ENCODE measurements at places on chromosomes 11 and 22.

GRCh38 chr11:130397780-130398179 is 30.6 kb downstream of the ADAMTS8 start:
- no peak for ATAC-seq

- ATAC-seq: no peak
Observed at GRCh38 chr11:75766443-75767227, 1.9 kb upstream of the DGAT2 start.

DNA sequence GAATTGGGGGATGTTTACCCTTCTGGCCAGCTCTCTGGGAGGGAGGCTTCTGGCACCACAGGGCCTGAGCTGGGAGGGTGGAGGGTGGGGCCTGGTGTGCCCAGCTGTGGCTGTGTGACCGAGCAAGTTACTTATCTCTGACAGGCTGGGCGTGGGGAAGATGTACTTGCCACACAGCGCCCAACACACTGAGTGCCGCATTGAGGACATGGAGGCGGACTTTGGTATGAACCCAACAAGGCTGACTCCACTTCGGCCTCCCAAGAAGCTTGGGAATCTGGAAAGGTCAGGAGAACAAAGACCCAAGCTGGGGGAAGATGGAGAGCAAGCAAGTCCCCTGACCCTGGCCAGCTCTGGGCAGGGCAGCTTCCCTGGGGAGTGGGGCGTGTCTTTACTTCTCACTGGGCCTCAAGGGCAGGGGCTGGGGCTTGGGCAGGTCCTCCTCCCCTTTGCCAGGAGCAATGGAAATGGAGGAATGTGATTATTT is 2.4 kb upstream of the MGAT3 start:
- ATAC-seq: no peak

DNA sequence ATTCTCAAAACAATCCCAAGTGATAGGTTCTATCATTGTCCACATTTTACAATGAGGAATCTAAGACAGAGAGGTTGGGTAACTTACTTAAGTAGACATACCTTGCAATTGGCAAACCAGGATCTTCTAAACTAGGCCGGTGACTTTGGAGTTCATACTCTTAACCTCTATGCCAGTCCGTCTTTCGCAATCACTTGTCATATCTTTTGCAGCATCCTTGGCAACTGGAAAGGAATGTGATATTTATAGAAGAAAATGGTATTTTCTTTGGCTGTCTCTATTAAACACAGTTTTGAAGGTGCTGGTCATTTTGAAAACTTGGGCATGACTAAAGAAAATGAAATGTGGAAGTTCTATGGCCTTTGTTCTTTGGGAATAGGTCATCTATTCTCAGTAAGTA is 556.5 kb downstream of the NELL1 start:
- ATAC-seq: no peak

DNA sequence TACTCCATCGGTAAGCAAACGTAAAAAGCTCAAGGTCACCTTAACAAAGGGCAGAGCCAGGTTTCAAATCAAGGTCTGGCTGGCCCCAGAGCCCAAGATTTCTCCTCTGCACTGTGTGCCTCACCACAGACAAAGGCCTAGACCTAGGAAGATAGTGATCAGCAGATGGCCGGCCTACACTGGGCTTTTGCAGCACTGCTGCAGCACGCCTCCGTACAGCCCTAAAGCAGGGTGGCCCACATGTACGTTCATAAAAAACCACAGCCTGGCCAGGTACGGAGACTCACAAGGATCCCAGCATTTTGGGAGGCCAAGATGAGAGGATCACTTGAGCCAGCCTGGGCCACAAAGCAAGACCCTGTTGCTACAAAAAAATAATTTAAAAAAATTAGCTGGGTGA is 106.3 kb upstream of the PITPNB start:
- ATAC-seq: no peak

DNA sequence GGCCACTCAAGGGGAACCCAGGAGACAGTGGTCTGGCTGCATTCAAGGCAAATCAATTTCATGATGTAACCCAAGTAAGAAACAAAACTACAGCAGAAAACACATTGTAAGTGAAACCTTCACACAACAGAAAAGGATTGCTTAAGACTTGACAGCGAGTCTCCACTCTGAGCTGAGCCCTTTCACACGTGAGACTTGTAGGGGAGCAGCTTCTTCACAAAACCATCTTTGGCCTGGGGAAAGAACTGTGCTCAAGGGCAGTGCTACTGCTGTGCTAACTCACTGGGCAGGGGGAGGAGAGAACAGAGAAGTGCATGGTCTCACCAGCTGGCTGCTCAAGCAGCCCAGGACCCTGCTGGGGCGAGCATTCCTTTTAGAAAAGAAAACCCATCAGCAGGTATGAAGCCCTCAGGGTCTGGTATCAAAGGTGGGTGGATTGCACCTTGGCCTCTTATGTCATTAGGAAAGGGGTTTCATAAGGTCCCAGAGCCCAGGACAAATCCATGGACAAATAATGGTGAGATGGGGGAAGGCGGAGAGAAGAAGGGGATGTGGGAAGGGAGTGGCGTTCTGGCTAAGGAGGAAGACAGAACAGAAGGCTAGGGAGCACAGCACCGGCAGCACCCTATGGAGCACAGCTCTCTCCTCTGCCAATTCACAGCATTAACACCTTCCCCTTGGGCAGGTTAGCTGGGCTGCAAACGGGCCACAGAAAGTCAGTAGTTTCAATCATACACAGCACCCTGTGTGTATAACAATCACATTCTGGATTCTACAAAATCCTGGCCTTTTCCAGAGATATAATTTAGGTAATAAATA is 20.6 kb upstream of the RAPSN start:
- ATAC-seq: no peak

GRCh38 chr11:110297726-110298300 is 1.4 kb upstream of the RDX start:
- no peak for ATAC-seq

DNA sequence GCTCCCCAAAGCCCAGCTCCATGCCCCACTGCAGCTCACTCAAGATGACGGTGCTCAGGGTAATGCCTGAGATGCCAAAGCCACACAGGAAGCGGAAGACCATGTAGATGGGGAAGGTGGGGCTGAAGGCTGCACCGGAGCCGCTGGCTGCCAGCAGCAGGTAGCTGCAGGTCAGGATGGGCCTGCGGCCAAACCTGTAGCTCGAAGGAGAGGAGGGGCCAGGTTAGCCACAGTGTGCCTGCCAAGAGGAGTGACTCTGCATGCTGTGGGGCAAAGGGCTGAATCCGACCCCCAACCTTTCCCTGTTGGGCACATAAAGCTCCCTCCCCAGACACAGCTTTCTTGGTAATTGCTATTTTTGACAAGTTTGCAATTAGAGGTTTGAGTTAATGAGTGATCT is 14.9 kb upstream of the SLC22A6 start:
- no peak for ATAC-seq

GRCh38 chr11:107263844-107264563 is 193.6 kb downstream of the CWF19L2 start:
- ATAC-seq: no peak

- no peak for ATAC-seq
Observed at GRCh38 chr11:15159085-15159484, 44.4 kb downstream of the INSC start.

GRCh38 chr11:14539982-14540421 is 19.8 kb upstream of the PSMA1 start:
- ATAC-seq: no peak

DNA sequence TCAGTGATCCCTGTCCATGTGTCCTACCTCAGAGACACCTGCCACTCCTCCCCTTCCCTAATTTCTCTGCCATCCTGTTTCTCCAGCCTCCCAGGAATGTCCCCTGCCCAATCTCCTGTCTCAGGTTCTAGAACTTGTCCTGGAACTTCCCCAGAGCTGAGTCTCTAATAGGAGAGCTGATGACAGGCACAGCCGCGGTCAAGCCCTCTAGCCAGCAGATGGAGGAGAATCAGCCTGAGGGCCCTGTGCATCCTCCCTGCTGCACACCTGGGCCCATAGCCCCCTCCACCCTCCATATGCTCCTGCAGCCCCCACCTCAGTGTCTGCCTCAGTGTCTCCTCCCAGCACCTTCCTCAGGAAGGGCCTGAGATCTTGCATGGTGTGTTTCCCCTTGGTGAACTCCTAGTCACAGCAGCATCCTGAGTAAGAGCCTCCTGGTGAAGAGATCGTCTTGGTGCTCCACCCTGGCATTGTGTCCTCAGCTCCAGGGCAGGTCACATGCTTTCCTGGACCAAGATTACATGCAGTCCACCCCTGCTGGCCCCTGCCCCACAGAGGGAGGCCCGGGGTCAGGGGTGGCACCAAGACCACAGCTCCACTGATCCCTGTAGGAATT is 43.9 kb upstream of the VPREB1 start:
- no peak for ATAC-seq

DNA sequence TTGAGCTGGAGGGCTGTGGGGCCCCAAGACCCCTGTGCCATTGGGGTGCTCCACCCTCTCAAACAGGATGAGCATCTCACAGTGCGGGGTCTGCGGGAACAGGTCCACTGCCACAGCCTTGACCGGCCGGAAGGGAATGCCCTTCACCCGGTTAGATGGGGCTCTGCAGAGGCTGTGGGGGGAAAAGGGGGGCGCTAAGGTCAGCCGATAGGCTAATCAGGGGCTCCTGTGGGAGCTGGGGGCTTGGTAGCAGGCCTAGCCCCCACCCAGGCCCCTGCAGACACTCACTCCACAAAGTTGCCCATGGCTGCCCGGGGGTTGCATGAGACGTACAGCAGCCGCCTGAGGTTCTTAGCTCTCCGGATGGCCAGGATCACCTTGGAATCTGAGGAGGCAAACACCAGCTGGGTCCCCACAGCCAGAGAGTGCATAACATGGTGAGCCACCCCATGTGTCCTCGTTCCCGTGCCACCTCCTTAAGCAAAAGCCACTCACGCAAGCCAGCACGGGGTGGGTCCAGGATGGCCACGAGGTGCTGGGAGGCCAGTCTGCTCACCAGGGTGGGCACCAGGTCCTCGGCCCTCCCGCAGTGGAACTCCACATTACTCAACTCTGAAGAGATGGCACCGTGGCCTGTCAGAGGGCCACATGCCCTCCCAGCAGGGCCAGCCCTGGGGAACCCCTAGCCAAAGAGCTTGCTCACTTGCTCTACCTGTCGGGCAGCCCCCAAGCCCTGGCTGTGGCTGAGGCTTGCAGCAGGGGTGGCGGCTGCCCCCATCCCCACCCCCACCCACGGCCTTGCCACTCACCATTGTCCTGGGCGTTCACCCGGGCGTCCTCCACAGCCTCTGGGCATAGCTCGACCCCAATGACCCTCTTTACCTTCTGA is 3.0 kb upstream of the RANBP1 start:
- no peak for ATAC-seq

GRCh38 chr11:17718510-17718962 is 835 bp upstream of the MYOD1 start:
- ATAC-seq: no peak

GRCh38 chr11:133649040-133649439 is 116.7 kb upstream of the OPCML start:
- no peak for ATAC-seq

- ATAC-seq: no peak
Observed at GRCh38 chr22:19873138-19873959, 18.7 kb upstream of the GNB1L start.

DNA sequence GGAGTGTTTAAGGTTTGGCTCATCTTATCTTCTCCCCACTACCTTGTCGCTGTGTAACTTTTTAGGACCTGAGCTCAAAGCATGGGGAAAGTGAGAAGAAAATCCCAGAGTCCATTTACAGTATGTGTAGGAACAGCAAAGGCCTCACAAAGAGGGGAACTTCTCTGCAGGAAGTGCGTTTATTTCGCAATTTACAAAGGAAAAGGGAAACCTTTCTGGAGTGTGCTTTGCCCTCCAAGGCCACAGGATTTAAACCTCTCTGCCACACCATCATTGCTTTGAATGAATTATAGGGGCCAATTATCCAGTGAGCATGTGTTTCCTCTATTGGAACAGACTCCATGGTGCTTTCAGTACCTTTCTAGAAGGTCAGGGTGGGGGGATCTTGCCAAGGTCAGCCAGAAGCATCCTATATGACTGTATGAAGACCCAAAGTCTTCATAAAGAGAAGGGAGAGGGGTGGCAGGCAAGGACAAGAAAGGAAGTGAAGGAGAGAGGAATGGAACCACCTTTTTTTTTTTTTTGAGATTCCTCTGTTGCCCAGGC is 68.1 kb upstream of the LMO2 start:
- no peak for ATAC-seq

DNA sequence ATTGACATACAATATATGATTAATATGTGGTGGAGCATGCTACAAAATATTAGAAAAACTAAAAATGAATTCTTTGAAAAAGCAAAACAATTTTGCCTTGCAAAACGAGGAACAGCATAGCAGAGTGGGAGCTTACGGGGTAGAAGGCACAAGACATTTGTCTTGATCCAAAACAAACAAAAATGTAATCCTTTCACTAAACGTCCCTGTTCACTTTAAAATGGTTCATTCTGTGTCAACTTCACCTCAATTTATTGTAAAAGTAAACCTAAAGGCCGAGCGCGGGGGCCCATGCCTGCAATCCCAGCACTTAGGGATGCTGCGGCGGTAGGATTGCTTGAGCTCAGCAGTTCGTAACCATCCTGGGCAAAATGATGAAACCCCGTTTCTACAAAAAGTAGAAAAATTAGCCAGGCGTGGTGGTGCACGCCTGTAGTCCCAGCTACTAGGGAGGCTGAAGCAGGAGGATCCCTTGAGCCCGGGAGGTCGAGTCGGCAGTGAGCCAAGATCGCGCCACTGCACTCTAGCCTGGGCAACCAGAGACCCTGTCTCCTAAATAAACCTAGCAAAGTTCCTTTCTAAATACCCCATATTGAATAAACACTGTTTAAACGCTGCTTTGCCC is 2.0 kb downstream of the PRDM10 start:
- no peak for ATAC-seq

- no peak for ATAC-seq
Observed at GRCh38 chr11:19670030-19670791, 42.4 kb upstream of the NAV2 start.

DNA sequence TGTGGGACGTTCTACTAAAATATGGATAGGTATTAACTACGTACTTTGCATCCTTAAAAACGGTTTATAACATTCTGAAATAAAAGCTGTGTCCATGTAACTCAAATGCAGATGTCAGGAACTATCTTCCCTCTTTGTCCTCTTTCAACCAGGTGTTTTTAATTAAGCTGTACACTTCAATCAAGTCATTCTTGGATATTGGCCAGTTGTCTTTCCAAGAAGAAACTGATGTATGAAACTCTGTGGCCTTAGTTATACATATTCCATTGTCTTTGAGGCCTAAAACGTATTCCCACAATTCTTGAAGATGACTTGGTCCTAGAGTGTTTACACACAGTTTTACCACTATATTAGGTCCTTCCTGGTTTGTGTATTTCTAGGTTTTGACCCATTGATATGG is 249.0 kb upstream of the CNTN5 start:
- no peak for ATAC-seq

GRCh38 chr22:20002128-20002527 is 14.5 kb downstream of the ARVCF start:
- no peak for ATAC-seq

DNA sequence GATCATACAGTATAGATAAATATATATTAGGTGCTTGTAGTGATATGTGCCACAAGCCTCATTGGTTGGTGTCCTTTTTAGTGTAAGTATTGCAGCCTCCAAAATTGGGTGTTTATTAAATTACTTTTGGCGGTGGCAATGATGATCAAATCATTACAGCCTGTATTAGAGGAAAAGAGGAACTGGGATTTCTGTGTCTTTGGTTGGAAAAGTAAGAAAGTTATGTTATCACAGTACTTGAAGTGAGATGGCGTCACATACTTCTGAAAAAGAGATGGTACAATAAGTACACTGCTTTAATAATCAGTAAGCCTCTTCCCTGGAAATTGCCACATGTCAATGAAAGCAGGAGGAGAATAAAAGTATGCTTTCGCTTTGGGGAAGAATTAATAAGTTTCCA is 523 bp upstream of the MPZL3 start:
- ATAC-seq: no peak
